ENCODE measurements at places on chromosomes 1 and 21.

DNA sequence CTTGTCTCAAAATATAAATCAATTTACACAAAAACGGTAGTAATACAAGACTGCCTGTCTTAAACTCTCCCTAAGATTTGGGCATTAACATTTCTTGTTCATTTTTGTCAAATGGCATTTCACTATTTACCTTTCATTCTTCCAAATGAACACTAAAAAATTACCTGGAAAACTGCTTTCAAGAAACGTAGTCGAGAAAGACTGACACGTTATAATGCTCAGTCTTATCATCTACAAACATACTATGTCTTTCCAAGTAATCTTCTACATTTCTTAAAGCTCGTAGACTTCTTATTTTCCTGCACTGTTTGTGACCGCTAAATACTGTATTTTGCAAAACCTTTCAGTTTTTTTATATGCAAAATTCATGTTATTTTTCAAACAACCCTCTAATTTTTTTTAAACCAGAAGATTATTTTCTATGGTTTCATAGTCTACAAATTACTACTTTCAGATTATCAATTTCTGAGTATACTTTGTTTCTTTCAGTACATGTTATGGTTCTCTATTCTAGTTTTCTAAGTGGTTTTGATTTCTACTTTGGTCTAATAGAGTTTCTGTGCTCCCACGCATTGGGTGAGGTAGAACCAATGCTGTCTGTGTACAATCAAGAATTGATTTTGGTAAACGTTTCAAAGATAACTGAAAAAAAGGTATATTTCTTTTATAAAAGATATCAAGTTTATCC, 336.4 kb downstream of the SMYD3 start:
- no peaks in the 10 kb centered on the region for H3K27me3 ChIP-seq
- no peak for DNase-seq
- no peaks in the 10 kb centered on the region for H3K36me3 ChIP-seq
- H3K27ac ChIP-seq: no peak overlapping the region

DNA sequence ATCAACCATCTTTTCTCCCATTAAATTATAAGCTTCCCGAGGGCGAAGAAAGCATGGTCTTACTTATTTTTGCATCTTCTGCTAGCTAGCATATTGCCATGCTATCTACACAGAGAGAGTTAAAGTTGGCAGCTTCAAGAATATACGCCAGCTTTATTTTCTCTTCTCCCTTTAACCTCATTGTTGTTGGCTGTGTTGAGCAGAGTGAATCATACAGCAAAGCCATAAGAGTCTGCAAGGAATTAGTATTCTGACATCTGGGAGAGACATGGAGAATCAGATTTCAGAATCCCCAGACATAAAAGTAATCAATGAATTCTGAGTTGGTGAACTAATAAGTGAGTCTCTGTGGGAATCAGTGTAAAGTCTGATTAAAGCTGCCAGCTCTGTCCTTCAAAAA, 649.6 kb upstream of the PTBP2 start:
- no peak overlapping the region for H3K27ac ChIP-seq
- no peaks in the 10 kb centered on the region for H3K27me3 ChIP-seq
- H3K4me3 ChIP-seq: no peak overlapping the region
- no peaks in the 10 kb centered on the region for H3K36me3 ChIP-seq
- no peaks in the 10 kb centered on the region for H3K4me1 ChIP-seq

DNA sequence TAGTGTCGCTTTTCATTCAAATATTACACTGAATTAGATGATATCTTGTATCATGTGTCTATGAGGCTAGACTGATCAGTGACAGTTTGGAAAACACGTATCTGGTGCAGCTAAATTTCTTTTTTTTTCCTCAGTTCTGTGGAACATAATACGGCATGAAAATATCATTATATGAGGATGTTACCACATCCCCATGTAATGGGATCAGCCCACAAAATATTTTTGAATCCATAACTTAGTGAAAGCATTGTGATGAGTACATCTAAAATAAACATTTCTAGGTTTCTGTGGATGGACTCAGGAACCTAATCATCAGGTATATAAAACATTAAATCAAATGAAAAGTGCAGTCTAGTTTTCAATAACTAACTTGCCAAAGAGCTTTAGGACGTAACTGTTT, 356.3 kb downstream of the USP25 start:
- no peaks in the 10 kb centered on the region for H3K4me1 ChIP-seq
- no peak for DNase-seq
- H3K27me3 ChIP-seq: peaks cover 3% of the 10 kb centered on the region
- H3K27ac ChIP-seq: no peak overlapping the region
- H3K36me3 ChIP-seq: no peaks in the 10 kb centered on the region

DNA sequence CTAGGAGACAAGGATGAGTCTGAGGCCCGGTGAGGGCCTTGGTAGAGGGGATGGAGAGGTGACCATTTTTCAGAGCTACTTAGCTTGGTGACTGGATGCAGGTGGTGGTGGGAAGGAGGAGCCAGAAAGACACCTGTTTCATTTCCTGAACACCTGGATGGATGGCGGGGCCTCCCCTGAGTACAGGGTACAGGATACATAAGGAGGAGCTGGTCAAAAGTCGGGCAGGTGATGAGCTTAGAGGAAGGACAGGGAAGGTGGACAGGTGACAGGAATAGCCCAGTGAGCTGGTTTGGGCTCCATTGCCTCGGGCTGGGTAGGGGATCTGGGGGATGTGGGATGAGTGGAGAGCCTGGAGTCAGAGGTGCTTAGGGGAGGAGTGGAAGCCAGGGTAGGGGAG, 6.3 kb downstream of the FAAH start:
- no peak overlapping the region for H3K27ac ChIP-seq
- H3K4me1 ChIP-seq: no peaks in the 10 kb centered on the region
- no peak for DNase-seq

GRCh38 chr1:21383785-21384401, 56.0 kb upstream of the NBPF3 start:
- H3K36me3 ChIP-seq: peaks cover 2% of the 10 kb centered on the region
- DNase-seq: no peak
- H3K4me1 ChIP-seq: no peaks in the 10 kb centered on the region
- no peak overlapping the region for H3K4me3 ChIP-seq

DNA sequence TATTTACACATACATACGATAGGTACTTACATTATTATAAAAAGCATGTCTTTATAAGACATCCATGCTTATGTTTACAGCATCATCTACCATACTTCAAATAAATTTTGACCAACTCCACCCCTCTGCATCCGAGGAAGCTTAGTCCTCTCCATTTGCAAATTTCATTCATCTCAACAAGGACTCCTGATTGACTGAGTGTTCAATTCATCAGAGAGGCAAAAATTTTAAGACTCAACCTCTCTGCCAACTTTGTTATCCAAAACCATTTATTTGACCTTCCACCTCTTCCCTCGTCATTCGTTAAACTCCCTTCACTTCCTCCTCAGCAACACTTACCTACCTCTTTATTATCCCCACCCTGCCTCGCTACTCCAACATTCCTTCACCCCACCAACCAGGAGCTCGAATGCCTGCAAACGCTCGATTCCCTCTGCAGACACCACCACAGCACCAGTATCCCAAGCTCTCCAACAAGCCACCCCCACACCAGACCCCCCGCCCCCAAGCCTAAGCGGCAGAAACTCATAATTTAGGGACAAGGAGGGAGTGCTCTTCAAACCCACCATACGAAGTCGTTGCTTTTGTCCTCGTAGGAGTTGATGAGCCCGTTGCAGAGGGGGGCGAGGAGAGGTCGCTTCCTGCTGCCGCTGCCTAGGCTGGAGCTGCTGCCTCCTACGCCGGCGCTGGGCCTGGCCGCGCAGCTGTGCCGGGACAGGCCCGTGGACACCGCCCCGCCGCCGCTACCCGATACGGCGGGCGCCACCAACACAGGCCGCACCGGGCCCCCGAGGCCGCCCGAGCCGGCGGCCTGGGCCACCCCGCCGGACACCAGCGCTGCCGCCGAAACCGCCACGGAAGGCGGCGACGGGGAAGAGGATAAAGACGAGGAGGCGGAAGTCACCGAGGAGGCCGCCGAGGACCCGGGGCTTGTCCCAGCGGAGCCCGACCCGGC, 803 bp downstream of the COP1 start:
- H3K27ac ChIP-seq: peak overlapping the region; percentile 95
- peaks cover 1% of the 10 kb centered on the region for H3K27me3 ChIP-seq
- peaks cover 34% of the 10 kb centered on the region for H3K4me1 ChIP-seq
- DNase-seq: no peak
- peak overlapping the region; percentile 97 for H3K4me3 ChIP-seq

GRCh38 chr1:94083681-94084080, 37.3 kb downstream of the ABCA4 start:
- peaks cover 9% of the 10 kb centered on the region for H3K27me3 ChIP-seq
- no peaks in the 10 kb centered on the region for H3K4me1 ChIP-seq
- H3K36me3 ChIP-seq: no peaks in the 10 kb centered on the region
- H3K27ac ChIP-seq: no peak overlapping the region

DNA sequence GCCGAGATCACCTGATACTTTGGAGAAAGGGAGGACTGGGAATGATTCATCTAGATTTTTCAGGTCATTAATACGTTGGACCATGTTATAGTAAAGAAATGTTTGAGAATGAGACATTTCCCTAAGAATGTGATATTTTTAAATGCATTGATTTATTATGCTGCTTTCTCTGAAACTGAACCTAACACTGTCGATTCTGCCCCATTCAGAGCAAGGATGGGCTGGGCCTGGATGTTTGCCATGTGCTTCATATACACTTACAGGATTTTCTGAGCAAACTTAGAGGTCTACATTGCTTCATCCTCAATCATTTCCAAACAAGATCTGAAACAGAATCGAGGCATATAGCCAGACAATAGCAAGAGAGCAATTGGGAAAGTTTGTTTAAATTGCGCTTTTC, 183.3 kb downstream of the CRB1 start:
- H3K4me3 ChIP-seq: no peak overlapping the region
- no peaks in the 10 kb centered on the region for H3K4me1 ChIP-seq
- H3K36me3 ChIP-seq: no peaks in the 10 kb centered on the region
- DNase-seq: no peak

GRCh38 chr1:229133811-229134210, 137.1 kb upstream of the RAB4A start:
- H3K27ac ChIP-seq: no peak overlapping the region
- peaks cover 21% of the 10 kb centered on the region for H3K27me3 ChIP-seq
- H3K4me3 ChIP-seq: no peak overlapping the region
- H3K4me1 ChIP-seq: peaks cover 15% of the 10 kb centered on the region
- H3K36me3 ChIP-seq: peaks cover 2% of the 10 kb centered on the region

- H3K4me3 ChIP-seq: no peak overlapping the region
- no peaks in the 10 kb centered on the region for H3K36me3 ChIP-seq
- DNase-seq: no peak
Observed at GRCh38 chr1:66476774-66477173, 57.2 kb upstream of the SGIP1 start.

DNA sequence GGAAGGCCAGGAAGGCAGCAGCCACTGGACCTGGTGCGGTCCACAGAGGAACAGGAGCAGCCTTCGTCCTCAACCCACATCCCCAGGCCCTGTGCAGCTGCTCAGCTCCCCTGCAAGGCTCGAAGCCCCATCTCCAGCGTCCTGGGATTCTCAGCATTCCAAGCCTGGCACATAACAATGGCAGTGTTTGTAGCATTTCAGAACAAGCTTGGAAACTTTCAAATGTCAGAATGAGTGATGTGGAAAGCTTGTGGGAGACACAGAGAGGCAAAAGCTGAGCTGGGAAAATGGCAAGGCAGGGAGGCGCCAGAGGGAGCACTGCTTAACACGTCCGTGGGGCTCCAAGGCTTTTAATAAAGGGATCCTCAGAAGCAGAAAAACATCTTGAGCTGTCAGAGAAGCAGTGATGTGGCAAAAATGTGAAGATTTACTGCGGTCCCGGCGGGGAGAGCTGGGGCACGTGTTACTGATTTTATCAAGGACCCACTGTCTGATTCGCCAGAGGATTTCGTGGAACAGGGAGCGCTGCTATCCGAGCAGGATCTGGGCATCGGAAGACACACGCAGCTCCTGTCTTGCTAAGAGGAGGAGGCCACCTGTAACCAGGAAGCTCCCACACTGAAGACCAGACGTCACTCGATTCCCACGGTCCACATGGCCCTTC, 38.1 kb downstream of the TOMM20 start:
- peaks cover 13% of the 10 kb centered on the region for H3K4me1 ChIP-seq
- H3K36me3 ChIP-seq: no peaks in the 10 kb centered on the region
- DNase-seq: no peak
- no peak overlapping the region for H3K4me3 ChIP-seq
- no peaks in the 10 kb centered on the region for H3K27me3 ChIP-seq

DNA sequence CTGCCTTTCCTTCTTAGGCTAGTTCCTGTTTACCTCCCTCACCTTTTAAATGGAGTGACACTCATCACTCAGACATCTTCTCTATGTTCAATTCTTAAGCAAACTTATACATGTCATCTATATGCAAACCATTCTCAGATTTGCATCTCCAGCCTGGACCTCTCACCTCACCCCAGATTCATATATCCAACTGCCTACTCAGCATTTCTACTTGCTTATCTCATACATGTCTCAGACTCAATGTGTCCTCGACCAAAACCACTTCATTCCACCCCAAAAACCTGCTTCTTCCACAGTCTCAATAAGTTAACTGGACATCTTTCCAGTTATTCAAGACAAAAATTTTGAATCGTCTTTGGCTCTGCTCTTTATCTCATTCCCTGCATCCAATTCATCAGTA, 62.6 kb downstream of the ERICH3 start:
- no peak for DNase-seq
- H3K27me3 ChIP-seq: no peaks in the 10 kb centered on the region
- H3K36me3 ChIP-seq: no peaks in the 10 kb centered on the region
- no peak overlapping the region for H3K27ac ChIP-seq
- no peak overlapping the region for H3K4me3 ChIP-seq

GRCh38 chr1:67336157-67336556, 28.5 kb downstream of the IL12RB2 start:
- peaks cover 75% of the 10 kb centered on the region for H3K36me3 ChIP-seq
- H3K4me1 ChIP-seq: peaks cover 77% of the 10 kb centered on the region
- peak overlapping the region; percentile 70 for H3K4me3 ChIP-seq

GRCh38 chr1:204859861-204860267, 10.8 kb upstream of the NFASC start:
- no peak for DNase-seq
- H3K27me3 ChIP-seq: peaks cover 14% of the 10 kb centered on the region
- H3K4me1 ChIP-seq: no peaks in the 10 kb centered on the region
- no peaks in the 10 kb centered on the region for H3K36me3 ChIP-seq
- H3K4me3 ChIP-seq: no peak overlapping the region

DNA sequence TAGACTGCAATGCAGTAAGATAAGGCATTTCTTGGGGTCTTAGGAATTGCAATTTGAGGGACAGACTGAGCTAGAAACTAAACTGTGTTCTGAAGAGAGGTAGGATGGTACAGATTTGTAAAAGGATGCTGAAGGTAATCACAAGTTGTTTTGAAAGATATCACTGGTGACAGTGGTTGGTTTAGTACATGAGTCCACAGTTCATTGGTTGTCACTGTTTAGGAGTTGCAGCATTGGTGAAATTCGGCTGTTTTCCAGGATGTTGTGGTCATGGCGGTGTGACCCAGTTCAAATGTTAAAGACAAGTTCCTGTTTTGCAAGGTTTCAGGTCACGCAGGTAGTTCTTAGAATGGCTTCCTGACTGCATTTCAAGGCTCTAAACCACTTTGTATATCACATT, 292.8 kb upstream of the B3GALT2 start:
- peak; percentile 84 for DNase-seq
- peaks cover 55% of the 10 kb centered on the region for H3K36me3 ChIP-seq
- H3K27ac ChIP-seq: peak overlapping the region; percentile 86
- peak overlapping the region; percentile 30 for H3K4me3 ChIP-seq

GRCh38 chr1:166153525-166154314, 13.1 kb downstream of the FAM78B start:
- H3K36me3 ChIP-seq: no peaks in the 10 kb centered on the region
- no peaks in the 10 kb centered on the region for H3K4me1 ChIP-seq
- no peak overlapping the region for H3K4me3 ChIP-seq
- no peak for DNase-seq
- H3K27me3 ChIP-seq: peaks cover 2% of the 10 kb centered on the region

GRCh38 chr21:44485254-44485793, 30.0 kb downstream of the LRRC3 start:
- peaks cover 5% of the 10 kb centered on the region for H3K4me1 ChIP-seq
- DNase-seq: peak; percentile 8
- H3K36me3 ChIP-seq: no peaks in the 10 kb centered on the region
- H3K27me3 ChIP-seq: peaks cover 6% of the 10 kb centered on the region
